Peyer's patch (tissue), 4 donors: ENCODE measurements at places on chromosomes 7 and 10. TPM values are rescaled to one million over a fixed set of nuclear protein-coding genes. Genes with fewer than 3 reads are reported as not detected.

GRCh38 chr10:119025336-119025735, 4.2 kb upstream of the NANOS1 start:
- no peak for DNase-seq

DNA sequence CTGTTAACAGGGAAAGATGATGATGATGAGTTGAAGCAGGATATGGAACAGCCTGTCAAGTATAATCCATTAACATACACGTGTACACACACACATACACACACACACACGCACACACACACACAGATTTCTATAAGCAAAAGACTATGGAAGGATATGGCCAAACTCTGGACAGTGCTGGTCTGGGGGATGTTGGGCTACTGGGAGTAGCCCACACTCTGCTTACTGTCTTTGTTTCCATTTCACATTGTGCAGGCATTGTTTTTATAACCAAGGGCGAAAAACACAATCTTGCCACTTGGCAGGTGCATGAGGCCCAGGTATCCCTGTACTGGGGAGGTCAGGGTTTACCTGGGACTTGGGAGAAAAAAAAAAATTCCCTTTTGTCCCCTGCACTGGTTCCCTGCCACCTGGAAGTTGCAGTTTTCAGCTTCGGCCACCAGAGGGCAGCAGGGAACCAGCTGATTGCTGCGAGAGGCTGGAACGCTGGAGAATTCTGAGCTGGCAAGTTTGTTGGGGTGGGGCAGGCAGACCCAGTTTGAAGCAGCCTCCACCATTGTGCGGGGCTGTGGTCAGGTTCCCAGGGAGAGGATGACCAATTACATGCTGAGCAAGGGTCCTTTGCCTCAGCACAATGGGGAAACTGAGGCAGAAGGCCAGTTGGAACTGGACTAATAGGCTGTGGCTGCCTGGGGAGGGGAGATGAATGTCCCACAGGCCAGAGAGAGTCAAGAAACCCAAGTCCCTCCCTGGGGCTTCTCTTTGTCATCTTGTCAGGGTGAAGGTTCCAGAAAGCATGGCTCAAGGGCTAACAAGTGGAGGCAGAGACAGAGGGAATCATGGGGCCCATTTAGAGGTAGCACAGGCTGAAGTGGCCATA, 27.3 kb downstream of the PPIF start:
- DNase-seq = peak; percentile 83

- DNase-seq = no peak
These were observed 333.8 kb downstream of the BBS9 start for GRCh38 chr7:33463131-33463530.

OR6V1 gene
- not detected for total RNA-seq

DNA sequence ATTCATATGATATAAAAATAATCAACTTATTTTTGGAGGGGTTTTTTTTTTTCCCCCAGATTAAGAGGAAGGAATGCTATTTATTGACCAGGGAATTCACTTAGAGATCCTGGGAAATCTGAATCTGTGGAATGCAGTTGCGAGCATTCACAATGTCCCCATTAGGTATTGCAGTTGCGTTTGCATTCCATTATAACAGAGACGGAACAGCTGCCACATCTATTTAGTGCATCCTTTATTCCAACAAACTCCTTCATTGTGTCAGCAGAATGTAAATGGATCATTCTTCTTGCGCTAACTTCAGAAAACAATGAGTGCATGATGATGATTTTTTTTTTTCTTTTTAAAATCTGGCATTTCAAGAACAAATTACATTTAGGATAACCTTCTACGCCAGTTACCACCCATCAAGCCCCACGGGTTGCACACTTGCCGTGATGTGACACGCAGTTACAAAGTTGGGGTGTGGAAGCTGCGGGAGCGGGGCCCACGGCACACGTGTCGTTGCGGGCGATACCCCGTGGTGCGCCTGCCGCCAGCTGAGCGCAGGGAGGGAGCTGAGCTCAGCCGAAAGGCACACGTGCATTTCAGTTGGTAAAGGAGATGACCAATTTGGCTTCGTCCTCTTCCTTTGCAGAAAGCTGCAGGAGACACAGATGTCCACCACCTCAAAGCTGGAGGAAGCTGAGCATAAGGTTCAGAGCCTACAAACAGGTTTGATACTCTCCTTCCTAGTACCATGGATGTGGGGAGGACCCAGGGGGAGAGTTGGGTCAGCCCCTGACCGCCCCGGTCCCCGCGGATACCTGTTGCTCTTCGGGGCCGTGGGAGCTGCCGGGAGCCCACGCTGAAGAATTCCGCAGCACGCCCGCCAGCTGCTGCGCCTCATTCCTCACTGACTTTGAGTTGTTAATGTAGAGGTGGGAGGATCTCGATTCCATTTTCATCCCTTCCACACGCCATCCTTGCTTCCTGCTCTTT, 175.3 kb upstream of the SH2B2 start:
- peak; percentile 33 for DNase-seq

EMX2 gene
- not detected for total RNA-seq

GNAT3 gene
- not detected for total RNA-seq

- peak; percentile 82 for DNase-seq
These were observed 177.6 kb downstream of the PARD3 start for GRCh38 chr10:34637418-34637911.

DNA sequence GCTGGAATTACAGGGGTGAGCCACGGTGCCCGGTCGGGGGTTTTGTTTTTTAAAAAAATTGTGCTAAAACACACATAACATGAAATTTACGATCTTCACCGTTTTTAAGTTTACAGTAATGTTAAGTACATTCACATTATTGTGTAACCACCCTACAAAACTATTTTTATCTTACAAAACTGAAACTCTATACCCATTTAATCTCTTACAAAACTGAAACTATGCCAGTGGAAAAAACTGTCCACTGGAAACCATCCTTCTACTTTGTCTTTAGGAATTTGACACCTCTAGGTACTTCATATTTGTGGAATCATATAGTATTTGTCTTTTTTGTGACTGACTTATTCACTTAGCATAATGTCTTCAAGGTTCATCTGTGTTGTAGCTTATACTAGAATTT, 1.0 kb upstream of the PSMC2 start:
- DNase-seq = no peak

TDRD1 gene
- not detected for total RNA-seq

DNA sequence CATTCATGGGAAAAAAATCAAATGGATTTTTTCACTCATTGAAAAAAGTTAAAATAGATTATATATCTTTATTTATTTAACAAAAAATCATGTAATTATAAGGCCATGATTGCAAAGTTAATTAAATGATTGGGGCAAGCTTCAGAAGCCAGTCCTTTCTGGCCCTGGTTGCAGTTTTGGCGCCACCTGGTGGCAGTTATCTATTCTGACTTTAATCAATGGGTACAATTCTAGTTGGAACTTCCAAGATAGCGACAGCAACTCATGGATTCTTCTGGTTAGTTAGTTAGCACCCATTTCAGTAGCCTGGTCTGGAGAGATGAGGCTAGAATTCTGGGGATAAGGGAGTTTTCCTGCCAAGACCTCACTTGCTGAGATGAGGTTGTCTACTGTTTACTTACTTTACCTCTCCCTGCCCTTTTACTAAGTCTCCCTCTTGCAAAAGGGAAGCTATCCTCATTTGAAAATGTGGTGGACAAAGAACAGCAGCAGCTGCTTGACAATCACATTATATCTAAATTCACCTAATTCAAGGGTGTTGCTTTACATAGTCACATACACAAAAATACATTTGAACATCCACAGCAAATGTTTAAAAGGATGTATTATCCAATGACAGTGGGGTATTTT, 42.3 kb downstream of the NOC3L start:
- peak; percentile 66 for DNase-seq

DNA sequence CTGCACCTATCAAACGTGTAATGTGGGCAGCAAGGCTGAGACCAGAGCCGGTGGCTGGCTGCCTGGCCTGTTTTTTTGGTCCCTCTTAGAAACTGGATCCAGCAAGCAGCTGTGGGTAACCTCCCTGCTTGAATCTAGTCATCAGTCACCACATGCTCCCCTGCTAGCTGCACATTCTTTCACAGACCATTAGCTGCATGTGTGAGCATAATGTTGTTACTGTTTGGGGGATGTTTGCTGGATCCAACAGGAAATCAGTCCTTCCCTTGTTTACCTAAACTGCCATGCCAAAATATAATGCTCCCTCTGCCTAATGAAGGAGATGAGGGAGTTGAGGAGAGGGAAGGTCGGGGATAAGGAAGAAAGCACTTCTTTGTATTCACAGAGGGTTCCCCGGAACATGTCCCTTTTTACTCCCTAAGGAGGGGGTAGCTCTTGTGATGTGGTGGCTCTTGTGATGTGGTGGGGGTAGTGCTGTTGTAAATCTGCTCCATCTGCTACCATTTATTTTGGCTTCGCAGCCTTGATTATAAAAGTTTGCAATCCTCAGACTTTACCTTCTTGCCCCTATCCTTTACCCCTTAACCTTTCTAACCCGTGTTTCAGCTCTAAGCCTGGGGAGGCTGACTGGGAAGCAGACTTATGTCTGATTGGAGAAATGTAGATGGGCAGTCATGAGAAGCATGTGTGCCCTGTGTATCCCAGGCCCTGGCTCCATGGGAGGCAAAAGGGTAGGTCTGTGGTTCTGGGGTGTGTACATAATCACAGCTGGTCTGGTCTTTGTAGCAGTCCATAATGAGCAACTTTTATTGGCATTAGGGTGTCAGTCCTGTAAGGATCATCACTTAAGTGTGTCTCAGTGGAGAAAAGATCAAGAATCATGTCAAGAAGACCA, 20.8 kb downstream of the LOXL4 start:
- DNase-seq = no peak

DNA sequence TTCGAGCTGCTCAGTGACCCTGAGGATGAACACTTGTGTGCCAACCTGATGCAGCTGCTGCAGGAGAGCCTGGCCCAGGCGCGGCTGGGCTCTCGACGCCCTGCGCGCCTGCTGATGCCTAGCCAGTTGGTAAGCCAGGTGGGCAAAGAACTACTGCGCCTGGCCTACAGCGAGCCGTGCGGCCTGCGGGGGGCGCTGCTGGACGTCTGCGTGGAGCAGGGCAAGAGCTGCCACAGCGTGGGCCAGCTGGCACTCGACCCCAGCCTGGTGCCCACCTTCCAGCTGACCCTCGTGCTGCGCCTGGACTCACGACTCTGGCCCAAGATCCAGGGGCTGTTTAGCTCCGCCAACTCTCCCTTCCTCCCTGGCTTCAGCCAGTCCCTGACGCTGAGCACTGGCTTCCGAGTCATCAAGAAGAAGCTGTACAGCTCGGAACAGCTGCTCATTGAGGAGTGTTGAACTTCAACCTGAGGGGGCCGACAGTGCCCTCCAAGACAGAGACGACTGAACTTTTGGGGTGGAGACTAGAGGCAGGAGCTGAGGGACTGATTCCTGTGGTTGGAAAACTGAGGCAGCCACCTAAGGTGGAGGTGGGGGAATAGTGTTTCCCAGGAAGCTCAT, 1.1 kb downstream of the DDIT4 start:
- DNase-seq = peak; percentile 88
